Activated T-helper 2 cell treated with anti-CD3 and anti-CD28 coated beads, Interferon-gamma antibody, Interleukin-2, Interleukin-4, amounts not matched to agents 10 μg/mL and 5 μg/mL and 100 μg/mL, durations not matched to agents 14 hours and 24 hours and 36 hours (primary cell): ENCODE measurements at places on chromosomes 1 and 21.
A peak's percentile ranks its signal among the peaks of the same experiment; 100 is the strongest.

DNA sequence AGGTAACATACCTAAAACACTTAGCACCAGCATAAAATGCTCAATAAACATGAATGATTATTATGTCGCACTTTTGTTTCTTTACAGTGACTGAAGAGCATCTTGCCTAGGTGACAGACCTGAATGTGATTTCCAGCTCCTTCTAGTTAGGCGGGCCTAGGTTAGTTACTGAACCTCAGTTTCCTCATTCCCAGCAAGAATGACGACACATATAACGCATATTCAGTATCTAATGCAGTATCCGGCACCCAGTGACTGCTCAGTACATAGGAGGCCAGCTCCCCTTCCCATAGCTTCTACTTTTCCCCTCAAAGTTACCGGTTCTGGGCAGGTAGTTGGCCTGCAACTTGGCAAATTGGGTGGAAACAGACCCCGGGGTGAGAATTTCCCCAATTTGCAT lies 763 bp downstream of the AUNIP start:
- DNase-seq: no peak

DNA sequence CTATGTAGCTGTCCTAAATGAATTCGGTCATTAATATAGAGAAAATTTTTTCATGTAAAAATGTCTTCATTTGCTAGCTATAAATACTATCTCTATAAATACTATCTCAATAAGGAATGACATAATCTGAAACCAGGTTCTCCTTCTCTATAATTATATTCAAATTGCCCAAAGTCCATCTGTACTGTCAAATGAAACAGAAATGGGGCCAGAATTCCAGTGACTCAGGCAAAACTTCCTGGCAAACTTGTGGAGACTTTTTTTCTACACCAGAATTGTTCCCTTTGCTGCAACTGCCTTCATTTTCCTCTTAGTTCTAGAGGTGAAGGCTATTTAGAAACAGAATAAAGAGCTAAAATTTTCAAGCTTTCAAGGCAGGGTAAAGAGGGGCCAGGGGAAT lies 152.5 kb downstream of the KCNH1 start:
- DNase-seq: no peak

- DNase-seq: no peak
Observed at GRCh38 chr1:243312952-243313634, 57.3 kb downstream of the SDCCAG8 start.

- DNase-seq: peak; percentile 45
Observed at GRCh38 chr1:24111996-24112779, at the start of gene MYOM3. MYOM3 (minus strand) TSS chr1:24112135; CDS start chr1:24108636, 3,499 bp downstream.
